ENCODE measurements at places on chromosomes 7 and 10.
A peak's percentile ranks its signal among the peaks of the same experiment; 100 is the strongest.

DNA sequence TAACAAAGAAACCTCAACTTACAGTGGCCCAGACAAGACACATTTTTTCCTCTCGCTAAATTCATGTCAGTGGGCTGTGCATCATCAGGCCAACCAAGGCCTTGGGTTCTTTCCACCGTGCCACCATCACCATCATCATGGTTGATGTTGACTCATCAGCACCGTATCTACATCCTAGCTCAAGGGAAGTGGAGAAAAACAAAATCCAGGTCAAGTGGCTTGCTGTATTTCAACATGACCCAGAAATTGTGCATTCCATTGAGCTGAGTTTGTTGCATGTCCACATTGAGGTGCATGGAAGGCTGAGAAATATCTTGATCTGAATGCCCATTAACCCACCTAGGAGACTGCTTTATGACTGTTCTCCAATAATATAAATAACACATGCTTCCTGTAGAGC lies 312.4 kb upstream of the CDC14C start:
- DNase-seq: no peak

- no peak for DNase-seq
Measured at GRCh38 chr7:133754708-133755107, 372.4 kb upstream of the LRGUK start.

DNA sequence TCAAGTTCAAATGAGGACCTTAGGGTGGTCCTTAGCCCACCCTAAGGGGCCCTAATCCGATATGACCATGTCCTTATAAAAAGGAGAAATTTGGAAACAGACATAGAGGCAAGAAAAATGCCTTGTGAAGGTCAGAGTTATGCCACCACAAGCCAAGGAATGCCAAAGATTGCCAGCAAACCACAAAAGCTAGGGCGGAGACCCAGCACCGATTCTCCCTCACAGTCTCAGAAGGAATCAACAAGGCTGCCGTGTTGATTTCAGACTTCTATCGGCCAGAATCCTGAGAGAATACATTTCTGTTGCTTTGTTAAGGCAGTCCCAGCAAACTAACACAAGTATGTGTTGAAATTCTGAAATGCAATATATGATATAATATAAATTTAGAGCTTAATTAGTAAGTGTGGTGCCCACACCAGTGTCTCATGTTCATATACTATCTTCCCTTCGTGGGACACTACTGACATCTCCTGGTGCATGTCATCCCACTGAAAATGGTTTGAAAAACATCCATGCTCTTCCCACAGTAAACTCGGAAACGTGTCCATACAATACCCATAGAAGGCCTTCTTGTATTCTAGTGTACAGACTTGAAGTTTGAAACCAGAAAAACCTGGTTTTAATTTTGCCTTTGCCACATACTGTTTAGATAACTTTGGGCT lies 349.0 kb downstream of the TNS3 start:
- DNase-seq: no peak

DNA sequence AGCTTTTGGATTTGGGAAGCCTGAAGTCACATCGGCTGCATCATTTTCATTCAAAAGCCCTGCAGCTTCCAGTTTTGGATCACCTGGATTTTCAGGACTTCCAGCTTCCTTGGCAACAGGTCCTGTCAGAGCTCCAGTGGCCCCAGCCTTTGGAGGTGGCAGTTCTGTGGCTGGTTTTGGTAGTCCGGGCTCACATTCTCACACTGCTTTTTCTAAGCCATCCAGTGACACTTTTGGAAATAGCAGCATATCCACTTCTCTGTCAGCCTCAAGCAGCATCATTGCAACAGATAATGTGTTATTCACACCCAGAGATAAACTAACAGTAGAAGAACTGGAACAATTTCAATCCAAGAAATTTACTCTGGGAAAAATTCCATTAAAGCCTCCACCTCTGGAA lies 18.5 kb downstream of the NUP42 start:
- DNase-seq: no peak

GRCh38 chr7:82685214-82685613 lies 241.6 kb upstream of the CACNA2D1 start:
- DNase-seq: no peak

DNA sequence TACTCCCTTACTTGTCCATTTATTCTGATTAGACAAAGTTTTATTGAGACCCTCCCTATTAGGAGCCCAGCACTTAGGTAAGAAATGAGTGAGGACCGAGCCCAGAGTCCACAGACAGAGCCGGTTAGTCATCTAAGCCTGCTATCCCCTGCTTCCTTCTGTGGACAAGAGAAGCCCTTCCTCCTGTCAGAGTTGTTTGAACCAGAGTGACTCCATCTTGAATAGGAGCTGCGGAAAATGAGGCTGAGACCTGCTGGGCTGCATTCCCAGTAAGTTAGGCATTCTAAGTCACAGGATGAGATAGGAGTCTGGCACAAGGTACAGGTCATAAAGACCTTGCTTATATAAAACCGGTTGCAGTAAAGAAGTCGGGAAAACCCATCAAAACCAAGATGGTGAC lies 109.1 kb downstream of the CPXM2 start:
- no peak for DNase-seq

- DNase-seq: no peak
Measured at GRCh38 chr7:121385800-121386179, 10.3 kb downstream of the FAM3C start.

- no peak for DNase-seq
Measured at GRCh38 chr7:7830122-7830878, 111.9 kb upstream of the RPA3 start.

- DNase-seq: peak; percentile 49
Measured at GRCh38 chr10:42975558-42976340, 101.1 kb upstream of the RET start.

GRCh38 chr10:22174442-22174841 lies 43.4 kb downstream of the EBLN1 start:
- DNase-seq: no peak

DNA sequence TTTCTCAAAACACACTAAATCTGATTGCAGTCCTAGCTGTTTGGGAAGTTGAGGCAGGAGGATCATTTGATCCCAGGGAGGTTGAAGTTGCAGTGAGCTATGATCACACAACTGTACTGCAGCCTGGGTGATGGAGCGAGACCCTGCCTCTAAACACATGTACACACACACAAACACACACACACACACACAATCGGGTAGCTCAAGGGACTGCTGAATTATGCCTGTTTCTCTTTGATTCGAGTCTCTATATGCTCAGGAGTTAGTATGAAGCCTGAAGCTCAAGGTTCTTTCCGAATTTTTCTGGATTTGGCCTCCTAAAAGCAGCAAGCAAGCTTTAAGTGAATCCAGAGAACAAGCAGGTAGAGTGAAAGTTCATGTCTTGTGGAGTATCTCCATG lies 22.5 kb downstream of the PRTFDC1 start:
- no peak for DNase-seq

DNA sequence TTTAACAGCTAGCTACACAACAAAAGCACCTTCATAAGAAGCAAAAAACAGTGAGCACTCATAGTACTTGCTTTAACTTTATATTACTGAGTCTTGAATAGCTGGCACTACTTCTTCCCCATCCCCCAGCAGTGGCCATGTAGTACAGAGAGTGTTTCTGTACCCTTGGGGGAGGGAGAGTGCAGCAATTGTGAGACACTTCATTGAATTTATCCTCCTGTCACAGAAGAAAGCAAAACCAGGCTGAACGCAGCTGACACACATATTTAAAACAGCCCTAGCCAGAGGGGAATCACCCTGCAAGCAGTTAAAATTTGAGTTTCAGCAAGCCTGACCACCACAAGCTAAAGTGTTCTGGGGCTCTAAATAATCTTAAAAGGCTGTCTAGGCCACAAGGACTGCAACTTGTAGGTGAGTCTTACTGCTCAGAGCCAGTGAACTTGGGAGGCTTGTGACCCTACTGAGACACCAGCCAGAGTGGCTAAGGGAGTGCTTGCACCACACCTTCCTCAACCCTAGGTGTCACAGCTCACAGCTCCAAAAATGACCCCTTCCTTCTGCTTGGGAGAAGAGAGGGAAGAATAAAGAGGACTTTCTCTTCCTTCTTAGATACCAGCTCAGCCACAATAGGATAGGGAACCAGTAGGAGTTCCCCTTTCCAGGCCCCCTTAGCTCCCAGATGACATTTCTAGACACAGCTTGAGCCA lies 97.7 kb upstream of the MEOX2 start:
- no peak for DNase-seq

GRCh38 chr7:122438006-122438405 lies 133.5 kb upstream of the FEZF1 start:
- no peak for DNase-seq

GRCh38 chr7:114949231-114949630 lies 27.3 kb downstream of the MDFIC start:
- DNase-seq: no peak

GRCh38 chr10:82660205-82660604 lies 785.2 kb downstream of the NRG3 start:
- no peak for DNase-seq

DNA sequence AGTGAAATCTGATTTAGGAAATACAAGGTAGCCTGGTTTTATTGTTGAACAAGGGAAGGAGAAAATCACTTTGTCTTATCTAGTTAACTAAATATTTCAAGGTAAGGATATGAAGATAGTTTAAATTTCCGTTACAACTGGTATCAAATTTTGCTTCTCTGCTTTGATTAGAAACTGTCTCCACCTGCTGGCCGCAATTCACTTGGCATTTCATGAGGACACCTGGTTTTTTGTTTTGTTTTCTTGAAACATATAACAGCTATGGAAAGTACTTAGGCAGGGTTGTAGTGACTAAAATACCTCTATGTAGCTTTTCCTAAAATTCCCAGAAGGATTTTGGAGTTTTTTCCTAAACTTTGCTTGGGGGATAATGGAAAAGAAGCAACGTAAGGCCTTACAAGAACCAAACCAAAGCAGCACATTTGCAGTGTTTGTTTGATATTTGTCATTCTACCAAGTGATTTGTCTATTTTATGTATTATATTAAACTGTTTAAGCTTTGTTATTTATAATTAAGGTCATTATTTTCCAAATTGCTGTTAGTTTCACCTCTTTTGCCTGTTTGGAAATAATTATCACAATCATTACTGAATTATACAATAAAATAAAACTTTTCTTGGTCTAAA lies 73.6 kb downstream of the AHCYL2 start:
- DNase-seq: peak; percentile 61

DNA sequence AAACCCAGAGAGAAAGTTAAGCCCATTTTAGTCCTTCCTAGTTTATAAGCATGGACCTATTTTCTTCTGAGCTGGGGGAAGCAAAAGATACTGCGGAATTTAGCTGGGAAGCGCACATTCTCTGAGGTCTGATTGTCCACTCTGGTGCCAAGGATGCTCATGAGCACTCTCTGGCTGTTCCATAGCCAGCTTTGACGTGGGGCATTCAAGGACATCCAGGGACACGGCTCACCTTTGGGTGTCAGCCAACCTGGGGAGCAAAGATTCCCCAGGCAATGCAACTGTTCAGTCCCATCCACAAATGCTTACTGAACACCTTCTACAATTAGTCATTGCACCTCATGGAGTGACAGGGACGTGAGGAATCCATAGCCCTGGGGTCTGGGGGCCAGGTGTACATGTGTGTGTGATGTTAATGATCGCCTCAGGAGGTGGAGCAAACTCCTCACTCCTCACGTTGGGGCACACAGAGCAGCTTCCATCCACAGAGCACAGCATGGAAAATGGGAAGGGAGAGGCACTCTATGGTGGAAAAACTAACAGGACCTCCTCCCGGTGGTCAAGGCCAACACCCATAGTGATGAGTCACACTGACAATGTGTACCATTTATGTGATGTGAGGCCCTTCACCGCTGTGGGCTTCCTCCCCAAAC lies 67.5 kb upstream of the IGFBP3 start:
- DNase-seq: no peak

- DNase-seq: no peak
Measured at GRCh38 chr7:126774077-126774476, 478.7 kb downstream of the GRM8 start.

DNA sequence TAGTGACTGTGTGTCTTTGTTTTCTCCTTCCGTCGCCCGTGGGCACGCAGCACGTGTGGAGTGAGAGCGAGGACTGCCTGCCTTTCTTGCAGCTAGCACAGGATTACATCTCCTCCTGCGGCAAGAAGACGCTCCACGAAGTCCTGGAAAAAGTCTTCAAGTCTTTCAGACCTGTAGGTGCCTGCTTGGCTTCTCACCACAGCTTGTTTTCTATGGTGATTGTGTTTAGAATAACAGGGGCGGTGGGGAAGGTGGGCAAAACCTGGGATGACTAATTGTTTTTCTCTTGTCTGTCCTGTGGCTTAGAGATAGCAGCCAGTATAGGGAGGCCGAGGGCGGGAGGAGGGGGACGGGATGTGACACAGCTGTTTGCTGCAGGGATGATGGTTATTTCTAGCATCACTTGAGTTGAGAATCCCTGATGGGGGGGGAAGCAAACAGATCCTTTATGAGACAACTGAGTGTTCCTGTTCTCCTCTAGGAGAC lies 11.4 kb downstream of the MTURN start:
- DNase-seq: peak; percentile 62

DNA sequence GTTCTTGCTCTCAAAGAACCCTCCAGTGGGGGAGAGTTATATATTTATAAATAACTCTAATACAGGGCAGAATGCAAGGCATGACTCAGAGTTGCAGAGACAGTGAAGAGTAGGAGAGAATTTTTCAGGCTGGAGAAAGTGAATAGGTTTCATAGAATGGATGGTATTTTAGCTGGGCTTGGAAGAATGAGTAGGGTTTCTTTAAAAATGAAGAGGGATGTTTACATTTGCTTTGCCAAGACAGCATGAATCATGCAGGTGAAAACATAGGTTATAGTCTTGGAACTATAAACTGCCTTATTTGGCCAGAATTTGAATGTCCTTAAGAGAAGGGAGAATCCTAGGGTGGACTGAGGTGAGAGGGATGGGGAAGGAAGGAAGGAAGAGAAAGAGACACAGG lies 124.8 kb downstream of the CPED1 start:
- no peak for DNase-seq

DNA sequence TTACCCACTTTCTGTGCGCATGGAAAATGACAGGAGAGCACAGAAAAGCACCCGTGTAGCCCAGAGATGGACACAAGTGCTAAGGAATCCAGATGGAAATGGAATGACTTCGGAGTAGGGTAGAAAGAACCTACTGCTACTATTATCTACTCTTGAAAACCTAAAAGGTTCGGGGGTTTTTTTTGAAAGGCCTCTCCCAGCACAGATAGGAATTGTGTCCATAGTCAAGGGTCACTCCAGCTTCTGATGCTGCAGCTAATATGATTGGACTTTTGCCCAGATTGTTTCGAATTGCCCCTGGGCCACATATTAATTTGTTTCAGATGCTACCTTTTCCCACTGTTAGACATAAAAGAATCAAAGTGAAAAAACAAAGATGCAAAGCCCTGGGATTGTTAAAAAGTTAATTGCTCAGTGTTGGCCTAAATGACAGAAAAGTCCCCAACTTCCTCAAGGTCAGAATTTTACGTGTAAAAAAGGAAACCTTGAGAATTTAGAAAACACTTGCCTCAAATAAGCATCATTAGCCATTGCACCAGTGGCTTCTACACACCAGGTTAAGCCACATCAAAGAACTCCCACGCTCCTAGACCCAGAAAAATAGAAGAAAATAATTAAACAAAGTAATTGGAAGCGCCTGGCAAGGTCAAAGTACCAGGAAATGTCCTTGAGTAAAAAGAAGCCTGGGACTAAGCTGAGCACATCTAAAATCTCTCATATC lies 40.8 kb upstream of the INSIG1 start:
- no peak for DNase-seq

Data from psoas muscle (tissue), 8 donors.